Left forelimb (tissue), 1 donor: ENCODE measurements at places on chromosomes 12 and 14.

DNA sequence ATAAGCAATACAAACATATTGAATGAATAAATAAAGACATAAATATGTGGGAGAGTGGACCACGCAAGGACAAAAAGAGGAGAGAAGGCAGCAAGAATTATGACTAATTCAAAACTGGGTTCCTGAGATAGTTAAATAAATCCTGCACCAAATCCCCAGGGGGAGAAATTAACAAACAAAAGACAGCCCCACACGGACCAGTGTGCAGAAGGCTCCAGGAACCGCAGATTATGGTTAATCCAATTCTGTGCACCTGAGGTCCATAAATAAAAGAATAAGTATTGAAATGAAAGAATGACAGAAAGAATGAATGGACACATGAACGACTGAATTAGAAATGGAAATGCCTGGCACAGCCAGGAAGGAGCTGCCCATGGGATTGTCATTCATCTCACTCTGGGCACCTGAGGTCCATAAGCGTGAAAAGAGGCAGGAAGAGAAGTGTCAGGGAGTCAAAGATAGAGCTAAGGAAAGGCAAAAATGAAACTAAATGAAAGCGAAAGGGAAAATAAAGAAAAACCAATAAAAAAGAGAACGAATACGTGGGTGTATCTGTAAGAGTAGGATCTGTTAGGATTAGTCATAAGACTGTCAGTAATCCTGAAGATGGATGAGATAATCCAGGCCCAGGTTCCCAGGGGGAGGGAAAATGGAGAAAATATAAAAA lies 23.3 kb downstream of the MEG3 start:
- DNase-seq = no peak

GRCh38 chr12:15256761-15257160 lies 35.5 kb upstream of the RERG start:
- DNase-seq = no peak

GRCh38 chr14:30960216-30960615 lies 65.2 kb upstream of the AP4S1 start:
- DNase-seq = no peak

- DNase-seq = peak; percentile 91
These were observed at the start of gene NFATC4 for GRCh38 chr14:24367514-24368211. Gene NFATC4, plus strand, starts transcription at chr14:24368184. Its CDS starts 157 bp downstream, at chr14:24368341.

GRCh38 chr14:97413022-97413539 lies 615.9 kb downstream of the VRK1 start:
- no peak for DNase-seq

DNA sequence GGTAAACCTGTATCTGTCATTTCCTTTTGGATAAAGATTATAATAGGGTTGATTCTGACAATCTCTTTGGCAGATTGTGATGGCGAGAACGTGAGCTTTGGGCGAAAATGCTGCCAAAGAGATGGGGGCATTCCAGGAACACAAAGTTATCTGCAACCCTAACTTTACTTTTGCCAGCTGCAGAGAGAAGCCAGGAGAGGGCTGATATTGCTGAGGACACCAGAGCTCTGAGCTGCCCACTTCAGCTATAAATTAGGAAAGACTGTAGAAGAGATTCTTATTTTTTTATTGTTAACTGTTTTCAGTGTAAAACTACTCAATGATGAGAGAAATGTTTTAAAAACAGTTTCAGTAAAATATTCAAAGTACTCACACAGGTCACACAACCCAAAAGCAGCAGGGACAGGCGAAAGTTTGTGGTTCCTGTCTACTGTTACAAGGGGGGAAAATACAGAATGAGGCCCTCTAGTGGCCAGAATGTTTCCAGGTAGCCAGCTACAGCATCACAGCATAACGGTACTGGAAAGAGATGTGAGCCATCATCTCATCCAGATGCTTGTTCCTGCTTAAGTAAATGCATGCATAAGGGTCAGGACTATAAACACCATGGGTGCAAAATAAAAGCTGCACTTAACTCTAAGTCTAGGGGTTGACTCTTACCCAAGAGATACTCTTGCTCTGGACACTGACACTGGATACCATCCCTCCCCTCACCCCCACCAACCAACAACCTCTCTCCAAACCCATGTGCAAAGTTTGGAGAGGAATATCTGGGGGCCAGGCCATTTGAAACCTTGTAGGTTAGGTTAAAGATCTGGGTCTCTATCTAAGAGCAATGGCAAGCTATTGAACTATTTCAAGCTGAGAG lies 498.4 kb downstream of the RMST start:
- DNase-seq = no peak

GRCh38 chr12:94437303-94437702 lies 22.4 kb downstream of the CEP83 start:
- no peak for DNase-seq

- no peak for DNase-seq
These were observed 52.1 kb downstream of the RCOR1 start for GRCh38 chr14:102644523-102644922.

DNA sequence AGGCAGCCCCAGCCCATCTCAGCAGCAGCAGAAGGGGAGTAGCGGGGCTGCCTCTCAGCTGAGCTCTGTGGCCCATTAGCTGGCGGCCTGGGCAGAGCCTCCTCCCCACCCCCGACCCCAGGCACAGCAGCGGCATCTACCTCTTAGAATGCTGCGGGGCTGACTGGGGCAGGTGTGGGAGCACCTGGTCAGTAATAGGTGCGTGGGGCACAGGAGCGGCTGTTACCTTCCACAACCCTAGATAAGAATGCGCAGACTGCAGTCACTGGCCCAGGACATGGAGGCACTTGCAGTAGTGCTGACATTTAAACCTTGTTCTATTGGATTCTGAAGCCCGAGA lies 35.6 kb downstream of the SYNE3 start:
- DNase-seq = no peak

DNA sequence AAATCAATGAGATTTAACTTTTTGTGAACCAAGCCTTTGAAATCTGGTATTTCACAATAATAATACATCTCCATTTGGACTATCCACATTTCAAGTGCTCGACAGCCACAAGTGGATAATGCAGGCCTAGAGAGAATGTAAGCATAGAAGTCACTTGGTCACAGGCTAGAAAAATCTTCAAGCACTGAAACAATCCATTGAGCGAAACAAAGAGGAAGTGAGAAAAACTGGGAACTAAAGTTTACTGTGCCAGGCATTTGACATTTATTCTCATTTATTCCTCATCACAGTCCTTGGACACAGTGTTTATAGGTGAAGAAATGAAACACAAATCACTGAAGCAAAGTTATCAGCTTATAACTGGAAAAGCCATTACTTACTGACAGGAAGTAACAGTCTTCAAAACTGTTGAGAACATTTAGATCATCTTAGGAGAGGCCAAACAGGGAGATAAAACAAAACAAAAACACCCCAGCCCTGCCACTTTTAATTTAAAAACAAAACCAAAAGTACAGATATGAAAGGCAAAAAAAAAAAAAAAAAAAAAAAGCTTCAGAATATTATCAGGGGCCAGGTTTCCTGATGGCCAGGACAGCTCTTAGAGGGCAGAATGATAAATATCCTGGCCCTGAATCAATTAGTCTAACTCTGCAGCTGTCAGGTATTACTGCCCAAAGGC lies 29.2 kb downstream of the GNS start:
- DNase-seq = no peak

GRCh38 chr14:92690171-92691011 lies 58.0 kb downstream of the LGMN start:
- DNase-seq = no peak
